Progenitor cell of endocrine pancreas (in vitro differentiated cells): ENCODE measurements at places on chromosomes 2 and 18.

DNA sequence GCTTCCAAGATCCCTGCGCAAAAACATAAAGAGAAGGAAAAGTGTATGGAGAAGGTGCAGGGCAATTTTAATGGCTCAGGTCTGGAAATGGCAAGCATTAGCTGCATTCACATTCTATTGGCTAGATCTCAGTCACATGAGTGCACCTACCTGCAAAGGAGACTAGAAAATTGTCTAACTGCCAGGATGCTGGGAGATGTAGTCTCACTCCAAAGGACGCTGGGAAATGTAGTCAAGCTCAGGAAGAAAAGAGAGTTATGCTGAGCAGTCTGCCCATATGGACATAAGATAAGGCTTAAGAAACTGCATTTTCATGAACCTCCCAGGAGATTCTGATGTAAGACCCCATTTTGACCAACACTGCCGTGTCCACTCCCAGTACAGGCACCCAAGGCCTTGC lies 9.5 kb upstream of the KLHL29 start:
- DNase-seq: no peak

DNA sequence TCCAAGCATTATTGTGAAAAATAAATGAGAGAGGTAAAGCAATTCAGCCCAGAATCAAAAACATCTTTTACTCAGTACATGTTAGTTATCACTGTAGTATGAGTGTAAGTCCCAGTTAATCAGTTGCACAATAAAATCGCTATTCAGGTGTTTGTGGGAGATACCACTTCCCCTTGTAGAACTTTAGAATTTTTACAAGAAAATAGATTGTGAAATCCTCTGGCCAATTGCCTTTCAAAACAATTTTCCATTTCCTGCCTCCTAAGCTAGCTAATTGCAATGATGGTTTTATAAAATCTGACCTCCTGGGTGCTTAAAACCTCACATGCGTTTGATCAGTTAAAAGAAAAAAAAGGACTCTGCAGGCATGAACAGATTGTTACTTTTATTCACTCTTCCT lies 332.5 kb downstream of the PID1 start:
- DNase-seq: no peak

DNA sequence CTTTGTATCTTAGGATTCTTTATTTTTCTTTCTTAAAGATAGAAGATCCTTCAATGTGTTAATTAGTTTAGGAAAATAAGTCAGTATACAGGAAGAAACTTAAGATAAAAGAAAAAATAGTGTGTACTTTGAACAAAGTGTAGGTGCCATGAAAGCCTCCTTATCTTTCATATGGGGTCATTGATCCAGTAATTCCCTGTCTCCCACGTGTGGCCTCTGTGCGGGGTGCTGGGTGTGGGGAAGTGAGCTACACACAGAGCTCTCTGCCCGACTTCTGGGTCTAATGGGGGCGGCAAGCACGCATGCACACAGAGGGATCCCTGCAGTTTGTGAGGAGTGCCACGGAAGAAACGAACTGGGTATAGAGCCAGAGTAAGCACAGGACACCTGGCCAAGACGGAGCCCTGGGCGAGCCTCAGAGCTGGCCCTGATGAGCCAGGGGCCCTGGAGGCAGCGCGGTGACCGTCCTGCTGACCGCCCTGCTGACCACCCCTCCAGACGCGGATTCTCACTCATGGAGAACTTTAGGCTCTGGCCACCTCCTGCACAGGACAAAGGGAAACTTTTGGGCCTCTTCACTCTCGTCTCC lies 253.5 kb downstream of the ACKR3 start:
- no peak for DNase-seq

GRCh38 chr2:138665937-138666336 lies 114.3 kb downstream of the NXPH2 start:
- DNase-seq: no peak

DNA sequence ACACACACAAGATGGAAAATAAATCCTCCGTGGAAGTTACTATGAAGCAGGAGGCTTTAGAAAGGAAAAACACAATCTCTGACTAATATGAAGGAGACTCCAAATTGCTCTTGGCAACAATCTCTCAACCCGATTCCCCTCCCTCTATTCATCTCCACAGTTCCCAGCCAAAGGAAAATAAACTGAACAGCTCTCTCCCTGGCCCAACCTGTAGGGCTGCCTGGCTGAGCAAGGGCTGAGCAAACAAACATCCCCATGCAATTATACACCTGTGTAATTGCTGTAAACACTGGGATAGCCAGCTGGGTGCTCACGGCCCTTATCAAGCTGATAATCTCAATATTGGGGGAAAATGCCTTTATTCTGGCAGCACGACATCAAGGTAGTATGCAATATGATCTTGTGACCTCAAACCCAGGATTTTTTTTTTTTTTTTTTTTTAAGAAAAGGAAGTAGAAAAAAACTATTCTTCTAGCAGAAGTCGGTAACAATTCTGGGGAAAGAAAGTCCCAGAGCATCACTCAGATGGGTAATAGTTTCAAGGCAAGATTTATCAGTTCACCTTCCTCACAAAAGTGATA lies 203.3 kb upstream of the SMAD2 start:
- no peak for DNase-seq
